NCI-H345 (cell line): ENCODE measurements at places on chromosomes 2 and 18.

DNA sequence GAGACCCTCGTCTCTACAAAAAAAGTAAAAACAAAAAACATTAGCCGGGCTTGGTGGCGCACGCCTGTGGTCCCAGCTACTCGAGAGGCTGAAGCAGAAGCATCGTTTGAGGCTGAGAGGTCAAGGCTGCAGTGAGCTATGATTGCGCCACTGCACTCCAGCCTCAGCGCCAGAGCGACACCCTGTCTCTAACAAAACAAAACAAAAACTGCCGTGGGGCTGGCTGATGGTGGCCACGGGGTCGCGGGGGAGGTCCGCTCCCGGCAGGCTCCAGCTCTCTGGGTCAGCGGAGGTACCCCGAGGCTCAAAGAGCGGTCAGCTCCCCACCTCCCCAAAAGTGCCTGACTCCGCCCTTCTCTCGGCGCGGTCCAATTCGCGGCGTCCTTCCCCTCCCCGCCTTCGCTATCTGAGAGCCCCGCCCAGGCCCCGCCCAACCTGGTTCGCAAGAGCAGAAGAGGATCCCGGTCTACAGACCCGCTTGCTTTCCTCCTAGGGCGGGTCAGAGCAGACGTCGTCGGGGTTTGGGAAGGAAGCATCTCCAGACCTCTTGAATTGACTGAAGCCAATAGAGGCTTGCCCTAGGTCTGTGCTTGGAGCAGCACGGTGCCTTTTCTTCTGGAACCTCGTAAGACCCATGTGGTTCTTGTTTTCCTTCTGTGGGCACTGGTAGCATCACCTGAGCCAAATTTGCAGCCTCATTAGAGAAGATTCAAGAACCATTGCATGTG is 7.8 kb downstream of the RAX start:
- DNase-seq, result peak; percentile 78

DNA sequence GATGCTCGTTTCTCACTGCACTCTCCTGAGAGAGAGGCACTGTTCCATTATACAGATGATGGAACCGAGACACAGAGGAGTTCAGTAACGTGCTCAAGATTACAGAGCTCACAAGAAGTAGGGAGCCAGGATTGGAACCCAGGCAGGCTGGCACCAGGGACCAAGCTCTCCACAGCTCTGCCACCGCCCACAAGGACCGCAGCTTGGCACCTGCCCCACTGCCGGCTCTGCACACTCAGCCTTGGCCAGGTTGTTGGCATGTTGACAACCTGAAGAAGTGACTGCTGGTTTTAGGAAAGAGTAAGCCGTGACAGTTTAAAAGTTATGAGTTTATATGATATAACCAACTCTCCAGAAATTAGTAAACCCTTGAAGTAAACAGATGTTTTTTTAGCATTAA is 48.0 kb upstream of the ITM2C start:
- no peak for DNase-seq

DNA sequence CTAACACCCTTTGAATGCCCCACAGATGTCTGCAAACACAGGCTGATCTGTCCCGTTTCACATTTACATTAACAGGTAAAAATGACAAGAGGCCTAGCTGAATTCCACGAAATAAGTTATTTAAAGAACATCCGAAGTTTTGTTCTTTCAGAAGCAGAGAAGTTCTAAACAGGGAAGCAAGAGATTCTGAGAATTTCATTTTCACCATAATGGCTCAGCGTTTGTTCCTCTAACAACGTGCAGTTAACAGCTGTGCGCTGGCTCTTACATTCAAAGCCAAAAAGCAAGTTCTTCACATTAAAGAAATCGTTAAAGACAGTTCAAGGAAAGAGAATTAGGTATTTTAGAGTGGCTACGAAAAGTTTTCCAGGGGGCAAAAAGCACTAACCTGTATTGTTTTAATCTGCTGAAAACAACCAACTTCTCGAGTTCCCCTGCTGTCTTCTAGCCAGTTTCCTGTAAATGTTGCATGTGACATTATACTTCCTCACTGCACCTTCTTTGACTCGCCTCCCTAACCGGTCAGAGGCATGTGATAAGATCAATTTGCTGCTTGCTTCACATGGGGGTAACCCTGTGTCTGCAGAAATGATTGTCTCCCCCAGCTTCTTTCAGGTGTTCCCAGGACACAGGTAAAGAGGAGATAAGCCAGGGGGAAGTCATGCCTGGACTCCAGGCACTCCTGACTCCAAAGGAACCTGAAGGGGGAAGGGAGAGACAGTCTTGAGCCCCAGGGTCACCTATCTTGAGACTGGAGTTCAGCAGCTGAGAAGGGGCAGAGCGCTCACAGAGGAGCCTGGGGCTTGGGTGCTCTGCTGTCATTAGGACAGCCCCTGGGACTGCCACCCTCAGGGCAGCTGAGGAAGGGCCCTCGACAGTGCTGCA is 36.8 kb upstream of the WIPF1 start:
- no peak for DNase-seq

DNA sequence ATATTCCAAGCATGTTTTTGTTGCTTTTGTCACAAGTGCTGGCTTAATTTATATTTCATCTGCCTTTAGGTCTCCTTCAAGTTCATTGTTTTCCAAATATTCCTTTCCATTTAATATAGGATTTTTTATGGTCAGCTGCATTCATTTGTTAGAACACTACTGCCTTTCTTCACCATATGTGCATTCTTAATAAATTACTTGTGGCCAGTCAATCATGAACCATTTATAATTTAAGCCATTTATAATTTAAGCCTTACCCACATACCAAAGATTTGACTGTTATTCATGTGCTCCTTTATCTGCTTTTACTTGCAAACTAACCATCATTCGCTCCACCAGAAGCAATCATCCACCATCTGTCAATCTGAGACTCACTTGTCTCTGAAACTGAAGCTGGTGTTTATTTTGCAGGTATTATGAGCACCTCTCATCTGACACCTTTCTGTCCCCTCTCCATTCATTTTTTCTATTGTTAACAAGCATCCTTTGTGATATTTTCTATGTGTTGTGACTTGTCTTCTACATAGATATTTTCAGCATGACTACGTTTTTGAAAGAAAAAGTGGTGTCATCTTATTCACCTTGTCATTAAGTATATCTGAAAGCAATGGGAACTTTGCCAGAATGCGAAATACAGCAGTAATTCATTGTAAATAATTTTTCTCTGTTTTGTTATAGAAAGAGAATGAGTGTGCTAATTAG is 786.8 kb downstream of the KCNJ3 start:
- peak; percentile 47 for DNase-seq

GRCh38 chr2:188534875-188535274 is 243.2 kb downstream of the GULP1 start:
- DNase-seq, result no peak

GRCh38 chr2:47237375-47238334 is 82.5 kb upstream of the STPG4 start:
- DNase-seq, result no peak

DNA sequence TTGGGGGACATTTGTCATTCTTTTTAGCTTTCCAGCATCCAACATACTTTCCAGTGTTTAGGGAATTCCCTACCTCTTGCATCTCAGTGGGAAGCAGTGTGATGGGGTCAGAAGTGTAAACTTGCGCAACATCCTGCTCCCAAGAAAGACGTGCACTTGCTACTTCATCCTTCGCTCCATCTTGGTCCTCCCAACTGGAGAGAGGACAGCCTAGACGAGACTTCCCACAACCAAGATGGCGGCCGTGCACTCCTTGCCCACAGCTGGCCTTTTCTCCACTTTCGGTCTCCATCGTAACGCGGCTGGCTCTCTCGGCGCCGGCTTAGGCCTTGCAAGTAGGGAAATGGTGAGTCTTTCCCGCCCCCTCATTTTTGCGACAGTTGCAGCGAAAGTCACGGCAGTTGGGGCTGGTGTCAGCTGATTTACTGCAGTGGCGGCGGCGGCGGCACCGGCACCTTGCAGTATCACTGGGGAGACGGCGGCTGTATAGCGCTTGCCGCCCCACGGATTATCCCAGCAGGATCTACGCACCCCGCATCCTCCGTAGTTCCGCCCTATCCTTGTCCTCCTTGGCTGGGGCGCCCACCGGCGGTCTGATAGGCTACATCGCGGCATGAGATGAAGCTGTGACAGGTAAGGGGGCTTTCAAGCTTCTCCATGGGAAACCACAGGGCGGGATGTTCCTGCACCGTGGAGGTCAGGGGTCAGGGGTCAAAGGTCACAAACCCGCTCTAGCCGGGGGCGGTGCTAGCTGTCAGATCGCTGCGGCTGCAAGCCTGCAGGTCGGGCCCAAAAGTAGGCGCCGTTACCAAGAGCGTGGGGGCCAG is at the start of gene WDR7:
Gene WDR7 (plus strand): TSS at position 416 of the 827 bp plus-strand sequence. CDS start 21,157 bp downstream, outside the sequence.
- DNase-seq, result peak; percentile 99

- DNase-seq, result no peak
Observed at GRCh38 chr2:45833301-45833967, 182.0 kb downstream of the PRKCE start.

- no peak for DNase-seq
Observed at GRCh38 chr2:78734221-78734620, 291.3 kb upstream of the REG3G start.

DNA sequence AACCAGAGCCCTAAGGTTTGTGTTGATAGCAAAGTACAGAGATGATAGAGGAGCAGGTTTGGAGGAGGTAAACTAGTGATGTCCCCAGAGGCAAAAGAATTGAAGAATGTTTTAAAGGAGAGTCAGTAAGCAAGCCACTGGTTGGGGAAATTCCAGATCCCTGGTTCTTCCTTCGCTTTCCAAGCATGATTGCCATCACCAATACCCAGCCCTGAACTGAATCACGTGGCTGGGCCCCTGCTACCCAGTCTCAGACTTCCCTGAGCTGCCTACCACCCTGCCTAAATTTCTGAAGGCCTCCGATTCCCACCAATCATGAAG is 310.8 kb upstream of the STON1 start:
- no peak for DNase-seq

- DNase-seq, result no peak
Observed at GRCh38 chr18:76931171-76931570, 108.8 kb downstream of the ZNF236 start.

DNA sequence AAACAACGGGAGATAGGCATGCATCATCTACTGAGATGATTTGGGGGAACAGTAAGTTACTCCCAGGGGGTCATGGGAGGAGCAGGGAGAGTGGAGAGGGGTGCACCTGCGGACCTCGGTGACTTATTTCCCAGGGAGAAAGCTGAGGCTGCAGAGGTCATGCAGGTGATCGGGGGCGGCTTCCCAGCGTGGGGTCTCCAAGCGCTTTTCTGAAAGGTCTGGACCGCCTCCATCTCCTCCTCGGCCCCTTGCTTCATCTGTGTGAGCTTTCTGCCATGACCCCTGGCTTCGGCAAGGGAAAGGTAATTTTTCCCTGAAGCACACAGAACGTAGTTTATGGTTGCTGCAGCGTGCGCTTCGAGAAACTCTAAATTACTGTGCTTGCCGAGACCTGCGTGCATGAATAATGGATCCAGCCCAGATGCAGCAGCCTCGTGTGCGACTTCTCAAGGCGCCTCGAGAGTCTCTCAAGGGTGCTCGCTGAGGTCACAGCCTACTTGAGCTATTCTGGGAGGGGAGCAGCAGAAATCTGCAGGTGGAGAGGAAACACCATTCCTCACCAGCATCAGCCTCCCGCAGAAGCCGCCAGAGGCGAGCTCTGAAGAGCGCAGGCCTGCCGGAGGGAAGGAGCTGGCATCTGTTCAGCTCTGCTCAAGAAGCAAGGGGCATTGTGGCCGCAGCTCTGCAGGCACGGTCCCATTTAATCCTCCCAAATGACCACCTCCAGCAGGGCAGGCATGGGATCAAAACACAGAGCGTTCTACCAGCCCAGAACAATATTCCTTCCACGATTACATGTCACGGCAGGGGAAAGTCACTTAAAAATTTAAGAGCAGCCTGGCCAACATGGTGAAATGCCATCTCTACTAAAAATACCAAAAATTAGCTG is 308.4 kb upstream of the MYT1L start:
- no peak for DNase-seq

DNA sequence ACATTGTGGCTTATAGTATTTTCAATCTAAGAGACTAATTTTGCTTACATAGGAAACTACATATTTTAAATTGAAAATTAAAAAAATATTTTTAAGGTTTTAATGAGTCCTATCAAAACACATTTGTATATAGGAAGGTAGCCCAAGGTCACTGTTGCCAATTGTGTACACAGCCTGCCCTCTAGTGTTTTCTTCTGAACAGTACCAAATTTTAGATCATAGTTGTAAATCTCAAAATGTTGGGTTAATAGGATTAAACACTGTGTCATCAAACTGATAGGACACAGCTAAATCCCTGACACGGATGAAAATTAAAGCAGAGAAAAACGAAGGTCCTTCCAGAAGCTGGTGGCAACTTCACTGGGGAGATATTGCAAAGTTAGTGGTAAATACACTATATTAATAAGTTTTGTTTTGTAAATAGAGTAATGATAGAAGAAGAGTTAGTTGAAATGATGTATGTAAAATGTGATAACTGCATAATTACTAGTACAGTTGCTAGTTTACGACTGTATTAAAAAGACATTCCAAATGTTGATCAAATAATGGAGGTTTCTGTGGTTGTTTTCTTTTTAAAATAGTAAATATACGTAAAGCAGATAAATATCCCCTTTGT is 19.7 kb downstream of the CLUL1 start:
- DNase-seq, result peak; percentile 42

- DNase-seq, result no peak
Observed at GRCh38 chr2:173122936-173123335, 47.3 kb downstream of the MAP3K20 start.

DNA sequence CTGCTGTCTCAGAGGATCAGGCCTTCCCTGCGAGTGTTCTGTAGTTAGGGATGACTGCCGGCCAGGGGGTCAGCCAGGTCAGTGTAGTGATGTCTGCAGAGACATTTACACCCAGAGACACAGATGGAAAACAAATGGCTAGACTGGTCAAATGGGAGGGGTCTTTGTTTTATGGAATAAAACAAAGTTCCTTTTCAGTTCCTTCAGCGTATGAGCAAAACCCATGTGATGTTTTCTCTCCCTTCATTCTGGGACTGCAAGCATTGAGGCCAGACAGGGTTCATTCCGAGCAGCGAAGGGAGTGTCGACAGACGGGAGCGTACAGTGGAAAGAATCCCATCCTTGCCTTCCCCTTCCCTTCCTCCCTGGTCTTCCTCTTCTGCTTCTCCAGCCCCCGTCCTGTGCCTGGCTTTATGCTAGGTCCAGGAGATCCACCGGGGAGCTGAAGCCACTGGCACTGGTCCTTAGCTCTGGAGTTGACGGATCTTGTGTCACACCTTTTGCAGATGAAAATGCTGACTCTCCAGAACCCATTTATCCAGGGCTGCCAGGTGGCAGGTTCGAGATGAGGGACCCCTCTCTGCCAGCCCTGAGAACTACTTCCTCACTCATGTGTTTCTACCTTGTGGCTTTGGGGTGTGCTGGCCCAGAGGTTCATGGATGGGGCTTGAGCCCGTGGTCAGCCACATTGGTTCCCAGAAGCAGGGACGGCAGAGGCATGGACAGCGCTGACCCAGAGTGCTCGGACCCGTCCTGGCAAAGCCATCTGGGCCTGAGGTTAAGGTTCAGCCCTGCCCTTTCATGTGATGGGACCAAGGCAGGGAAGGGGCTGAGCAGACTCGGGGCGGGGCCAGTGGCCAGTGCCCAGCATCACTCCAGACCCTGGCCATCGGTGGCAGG is 24.2 kb downstream of the ITGB1BP1 start:
- DNase-seq, result no peak

GRCh38 chr2:191836471-191836852 is 10.4 kb downstream of the CAVIN2 start:
- DNase-seq, result no peak
